ENCODE measurements at places on chromosomes 2 and 18.

DNA sequence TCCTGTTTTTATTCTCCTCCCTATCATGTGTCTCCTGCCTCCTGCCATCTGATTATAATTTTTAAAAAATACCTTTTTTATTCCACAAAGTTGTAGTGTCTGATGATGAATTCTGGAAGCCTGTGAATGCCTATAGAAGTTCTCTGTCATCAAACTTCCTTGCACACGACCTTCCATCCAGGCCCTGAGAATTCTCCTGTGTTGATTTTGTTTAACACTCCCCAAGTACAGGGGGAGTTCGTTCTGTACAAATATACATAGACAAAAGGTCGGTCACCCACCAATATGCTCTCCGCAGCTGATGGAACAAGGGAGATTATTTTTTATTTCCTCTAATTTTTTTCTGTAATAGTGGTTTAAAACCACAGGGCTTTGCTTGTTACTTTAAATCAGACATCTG lies 232.5 kb downstream of the PIEZO2 start:
- DNase-seq: no peak

DNA sequence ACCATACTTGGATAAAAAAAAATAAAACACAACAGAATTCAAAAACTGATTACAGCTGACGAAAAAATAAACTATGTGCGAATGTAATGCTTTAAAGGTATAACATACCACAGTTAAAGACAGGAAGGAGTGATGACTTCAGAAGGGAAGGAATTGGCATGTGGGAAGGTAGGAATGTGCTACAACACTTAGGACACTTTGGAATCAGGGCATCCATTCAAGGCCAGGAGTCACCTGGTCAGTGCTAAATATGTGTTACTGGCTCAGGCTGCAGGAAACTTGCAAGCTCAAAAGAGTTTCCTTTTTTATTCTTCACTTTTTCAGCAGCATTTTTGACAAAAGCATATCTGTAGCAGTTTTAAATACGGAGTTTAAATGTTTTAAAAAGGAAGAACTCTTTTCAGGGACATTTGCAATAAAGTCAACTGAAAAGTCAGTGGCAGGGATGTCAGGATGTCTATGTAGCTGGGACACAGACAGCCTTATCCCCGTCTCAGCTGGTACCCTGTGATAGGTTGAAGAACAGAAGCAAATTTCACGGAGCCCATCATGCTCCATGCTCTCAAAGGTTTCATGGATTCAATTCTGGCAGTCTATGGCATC lies 138.0 kb upstream of the KLHL14 start:
- DNase-seq: no peak

GRCh38 chr2:21837168-21837960 lies 713.6 kb downstream of the TDRD15 start:
- peak; percentile 90 for DNase-seq

GRCh38 chr2:27914805-27915175 lies 24.3 kb downstream of the BABAM2 start:
- DNase-seq: no peak

DNA sequence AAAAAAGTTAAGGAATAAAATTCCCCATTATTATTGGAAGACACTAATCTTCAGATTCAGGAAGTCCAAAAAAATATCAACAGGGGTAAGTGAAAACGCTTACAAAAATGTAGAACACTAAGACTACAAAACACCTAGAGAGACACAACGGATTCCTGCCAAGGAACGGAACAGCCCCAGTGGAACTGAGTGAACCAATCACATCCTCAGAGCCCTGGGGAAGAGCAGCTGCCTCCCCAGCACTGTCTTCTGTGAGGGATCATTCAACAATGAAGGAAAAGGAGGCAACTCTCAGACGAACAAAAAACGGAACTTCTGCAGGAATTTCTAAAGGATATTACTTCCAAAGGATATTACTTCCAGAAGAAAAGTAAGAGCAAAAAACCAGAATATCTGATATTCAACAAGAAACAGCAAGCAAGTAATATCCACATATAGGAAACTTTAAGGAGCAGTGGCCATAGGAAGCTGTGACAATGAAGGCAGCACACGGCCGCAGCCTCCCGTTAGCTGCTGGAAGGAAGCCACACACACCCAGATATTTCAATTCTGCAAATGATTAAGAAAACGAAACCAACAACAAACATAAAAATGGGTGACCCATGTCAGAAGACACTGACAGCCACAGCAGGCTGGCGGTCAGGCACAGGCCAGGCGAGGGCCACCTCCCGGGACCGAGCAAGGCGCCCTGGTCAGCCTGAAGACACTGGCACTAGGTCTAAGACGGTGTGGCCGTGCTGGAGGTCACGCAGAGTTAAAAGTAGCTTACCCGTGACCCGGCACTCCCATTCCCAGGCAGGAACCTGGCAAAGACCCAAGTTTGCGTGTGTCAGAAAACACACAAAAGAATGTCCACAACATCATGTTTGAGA lies 81.8 kb downstream of the HDAC4 start:
- peak; percentile 71 for DNase-seq

- no peak for DNase-seq
Measured at GRCh38 chr2:156332284-156332533, 312 bp downstream of the NR4A2 start.

- DNase-seq: no peak
Measured at GRCh38 chr2:21070341-21071257, 26.7 kb upstream of the APOB start.

DNA sequence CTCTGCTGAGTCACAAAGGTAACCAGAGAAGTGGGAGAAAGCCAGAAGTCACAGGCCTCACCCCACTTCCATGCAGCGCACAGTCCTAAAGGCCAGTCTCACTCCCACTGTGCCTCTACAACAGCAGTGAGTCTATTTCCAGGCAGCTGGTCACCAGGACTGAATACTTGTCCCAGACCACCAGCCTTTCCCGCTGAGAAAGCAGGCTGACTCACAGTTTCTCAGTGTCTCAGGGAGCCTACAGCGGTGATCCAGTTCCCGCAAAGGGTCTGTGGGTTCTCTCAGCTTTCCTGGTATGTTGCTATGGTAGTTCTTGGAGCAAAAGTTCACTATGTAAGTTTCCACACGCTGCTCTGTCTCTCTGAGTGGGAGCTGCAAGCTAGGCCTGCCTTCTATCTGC lies 622.5 kb downstream of the RNF144A start:
- no peak for DNase-seq

DNA sequence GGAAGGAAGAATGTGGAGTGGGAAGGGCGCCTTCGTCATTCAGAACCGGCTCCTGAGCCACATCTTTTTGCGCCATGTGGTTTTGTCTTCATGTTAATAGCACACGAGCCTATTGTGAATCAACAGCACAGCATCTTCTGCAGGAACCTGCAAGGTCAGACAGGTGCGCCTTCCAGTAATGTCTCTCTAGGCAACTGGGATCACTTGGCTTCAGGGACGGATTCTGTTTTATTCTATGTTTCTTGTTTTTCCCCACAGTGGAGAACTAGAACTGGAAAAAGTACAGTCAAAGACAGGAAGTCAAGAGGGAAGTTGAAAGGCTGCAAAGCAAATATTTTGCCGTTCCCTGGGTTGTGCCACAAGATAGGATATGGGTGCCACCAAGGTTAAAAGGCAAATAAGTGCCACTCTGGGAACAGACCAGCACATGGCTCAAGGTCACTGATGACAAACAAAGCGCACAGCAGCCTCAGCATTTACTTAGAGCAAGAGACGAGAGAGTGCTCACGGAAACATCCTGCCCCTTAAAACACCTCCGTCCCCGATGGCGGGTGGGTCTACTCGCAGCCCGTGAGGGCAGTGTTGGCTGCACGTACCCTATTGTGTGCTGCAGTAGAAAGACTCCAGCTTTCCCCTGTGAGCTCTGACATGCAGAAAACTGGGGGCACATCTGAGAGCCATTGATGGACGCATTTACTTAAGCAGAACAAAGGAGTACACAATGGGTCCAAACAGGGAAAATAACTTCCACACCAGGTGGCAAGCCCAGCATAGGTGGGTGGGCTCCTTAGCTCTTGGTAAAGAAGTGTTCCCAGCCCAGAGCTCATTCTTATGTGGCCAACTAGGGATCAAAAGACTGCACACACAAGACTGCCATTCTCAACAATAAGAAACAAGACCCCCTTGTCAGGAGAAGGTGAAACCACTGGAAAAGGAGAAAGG lies 107.2 kb upstream of the PARD3B start:
- no peak for DNase-seq

- DNase-seq: no peak
Measured at GRCh38 chr2:191234376-191234775, 10.8 kb upstream of the MYO1B start.

GRCh38 chr2:71849607-71850305 lies 297.9 kb downstream of the CYP26B1 start:
- DNase-seq: no peak

GRCh38 chr2:100806550-100806949 lies 13.4 kb upstream of the NPAS2 start:
- no peak for DNase-seq

DNA sequence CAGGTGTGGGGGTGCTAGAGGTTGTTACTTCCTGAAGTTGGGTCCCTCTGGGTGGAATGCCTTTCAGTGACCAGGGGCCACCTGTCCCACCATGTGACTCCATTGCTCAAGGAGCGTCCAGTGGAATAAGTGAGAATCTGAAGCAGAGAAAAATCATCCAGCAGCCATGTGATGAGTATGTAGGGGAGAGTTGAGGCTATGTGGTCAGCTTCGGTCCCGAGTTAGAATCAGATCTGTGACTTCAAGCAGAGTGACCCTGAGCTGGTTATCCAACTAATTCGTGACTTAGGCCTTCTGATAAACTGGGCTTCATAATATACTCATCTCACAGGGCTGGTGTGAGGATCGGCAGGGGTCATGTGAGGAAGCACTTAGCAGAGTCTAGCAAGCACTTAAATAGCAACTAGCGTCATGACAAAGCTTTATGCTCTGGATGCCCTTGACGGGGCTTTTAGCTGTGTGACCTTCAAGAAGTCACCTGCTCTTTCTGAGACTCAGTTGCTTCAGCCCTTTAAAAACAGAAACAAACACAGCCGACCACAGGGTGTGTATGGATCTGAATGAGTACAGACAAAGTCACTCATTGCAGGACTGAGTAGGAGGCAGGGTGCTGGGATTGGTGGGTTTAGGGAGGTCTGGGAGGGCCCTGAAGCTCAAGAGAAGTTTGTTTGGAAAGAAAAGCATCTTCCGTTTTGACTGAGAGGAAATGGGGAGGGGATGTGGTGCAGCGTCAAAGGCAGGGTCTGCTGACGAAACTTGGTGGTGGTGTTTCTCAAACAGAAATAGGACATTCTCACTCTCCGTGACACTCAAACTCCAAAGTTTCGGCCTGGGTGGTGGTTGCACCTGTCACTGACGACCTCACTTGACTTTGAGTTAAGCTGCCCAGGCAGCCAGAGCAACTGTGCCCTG lies 264.0 kb upstream of the CXCR4 start:
- no peak for DNase-seq
